ENCODE measurements at places on chromosomes 13 and 19. TPM values are rescaled to one million over a fixed set of nuclear protein-coding genes. Genes with fewer than 3 reads are reported as not detected.

ATP4A gene
- not detected for total RNA-seq

KLK7 gene
- not detected for total RNA-seq

KIR2DL4 gene
- total RNA-seq, result not detected

ETV2 gene
- total RNA-seq, result 0.30 TPM

SH2D3A gene
- not detected for total RNA-seq
